Activated CD4-positive, CD25-positive, alpha-beta regulatory T cell (primary cell): ENCODE measurements at places on chromosomes 12 and 14.

GRCh38 chr12:124411281-124411878 lies 116.5 kb downstream of the RFLNA start:
- DNase-seq, result no peak

DNA sequence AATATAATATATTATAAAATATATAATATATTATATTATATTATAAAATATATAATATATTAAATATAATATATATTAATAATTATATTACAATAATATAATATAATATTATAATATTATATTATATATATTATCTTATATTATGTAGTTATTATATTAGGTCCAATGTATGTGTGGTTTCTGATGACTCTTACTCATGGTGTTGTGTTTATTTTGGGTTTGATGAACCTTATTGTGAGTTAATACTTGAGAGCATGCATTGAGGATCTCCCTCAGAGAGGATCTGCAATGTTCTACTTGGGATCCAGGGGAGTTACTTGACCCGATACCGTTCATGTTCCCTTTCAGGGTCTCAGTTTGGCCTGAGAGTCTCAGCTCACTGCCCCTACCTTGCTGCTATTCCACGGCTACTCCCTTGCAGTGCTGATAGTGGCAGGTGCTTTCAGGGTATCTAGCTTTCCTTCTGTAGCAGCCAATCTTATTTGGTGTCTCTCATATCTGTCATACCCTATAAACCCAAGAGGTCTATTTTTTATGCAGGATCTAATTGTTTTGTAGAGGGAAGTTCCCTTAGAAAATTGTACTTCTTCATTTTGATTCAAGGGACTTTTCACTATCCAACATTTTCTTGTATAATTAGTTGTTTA lies 89.1 kb upstream of the ZDHHC17 start:
- no peak for DNase-seq

GRCh38 chr14:40218282-40218941 lies 786.2 kb upstream of the FBXO33 start:
- DNase-seq, result no peak

- no peak for DNase-seq
These were observed 404.8 kb downstream of the ATP23 start for GRCh38 chr12:58346032-58346632.

GRCh38 chr12:79690142-79690637 lies 574 bp downstream of the PAWR start:
- no peak for DNase-seq

- no peak for DNase-seq
These were observed 149.2 kb downstream of the PHLDA1 start for GRCh38 chr12:75882421-75882820.

DNA sequence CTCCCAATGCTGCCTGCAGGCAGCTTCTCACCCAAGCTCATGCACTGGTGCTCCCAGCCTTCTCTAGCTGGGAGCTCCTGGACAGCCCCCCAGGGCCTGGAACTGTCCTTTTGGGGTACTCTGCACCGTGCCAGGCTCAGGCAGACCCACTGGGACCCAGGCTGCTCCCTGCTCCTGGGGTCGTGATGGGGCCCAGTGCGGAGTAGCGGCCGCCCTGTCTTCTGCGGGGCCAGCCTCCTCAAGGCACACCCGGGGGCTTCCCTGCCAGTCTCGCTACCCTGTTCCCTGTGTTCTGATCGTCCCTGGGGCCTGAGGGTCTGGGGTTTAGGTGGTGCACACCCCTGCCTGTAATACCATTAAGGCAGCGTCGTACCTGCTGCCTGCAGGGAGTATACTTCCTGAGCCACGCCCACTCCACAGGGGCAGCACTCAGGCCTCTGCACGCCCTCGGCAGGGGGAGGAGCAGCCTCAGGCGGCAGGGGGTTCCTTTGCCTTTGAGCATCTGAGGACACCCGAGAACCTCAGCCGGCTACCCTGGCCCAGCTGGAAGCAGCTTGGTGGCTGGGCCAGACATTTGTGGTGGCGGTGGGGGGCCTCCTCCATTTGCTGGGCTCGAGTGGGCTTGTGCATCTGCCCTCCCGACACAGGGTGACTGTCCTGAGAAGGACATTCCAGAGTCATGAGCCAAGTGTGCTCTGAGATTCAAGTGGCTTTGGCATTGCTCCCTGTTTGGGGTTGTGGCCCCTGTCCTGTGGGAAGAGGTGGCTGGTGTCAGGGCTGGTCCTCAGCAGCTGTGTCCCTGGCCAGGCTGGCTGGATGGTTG lies 9.2 kb upstream of the CRIP2 start:
- no peak for DNase-seq

DNA sequence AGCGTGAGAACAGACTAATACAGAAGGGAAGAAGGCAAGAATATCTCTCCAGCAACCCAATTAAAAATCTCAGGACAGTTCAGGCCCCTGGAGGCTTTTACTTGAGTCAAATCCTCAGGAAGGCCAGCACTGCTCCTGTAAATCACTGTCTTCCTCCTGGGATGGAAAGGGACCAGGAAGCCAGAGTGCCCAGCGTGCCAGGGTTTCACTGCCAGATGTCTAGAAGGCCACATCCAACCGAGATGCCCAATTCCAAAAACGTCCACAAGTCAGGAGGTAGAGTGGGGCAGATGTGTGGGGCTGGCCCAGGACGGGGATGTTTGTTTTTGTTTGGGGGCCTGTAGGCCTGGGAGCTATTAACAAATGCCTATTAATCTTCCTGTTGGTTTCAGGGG lies 332.0 kb downstream of the MED13L start:
- DNase-seq, result no peak

GRCh38 chr14:68306934-68307789 lies 485.7 kb downstream of the ZFP36L1 start:
- DNase-seq, result no peak

DNA sequence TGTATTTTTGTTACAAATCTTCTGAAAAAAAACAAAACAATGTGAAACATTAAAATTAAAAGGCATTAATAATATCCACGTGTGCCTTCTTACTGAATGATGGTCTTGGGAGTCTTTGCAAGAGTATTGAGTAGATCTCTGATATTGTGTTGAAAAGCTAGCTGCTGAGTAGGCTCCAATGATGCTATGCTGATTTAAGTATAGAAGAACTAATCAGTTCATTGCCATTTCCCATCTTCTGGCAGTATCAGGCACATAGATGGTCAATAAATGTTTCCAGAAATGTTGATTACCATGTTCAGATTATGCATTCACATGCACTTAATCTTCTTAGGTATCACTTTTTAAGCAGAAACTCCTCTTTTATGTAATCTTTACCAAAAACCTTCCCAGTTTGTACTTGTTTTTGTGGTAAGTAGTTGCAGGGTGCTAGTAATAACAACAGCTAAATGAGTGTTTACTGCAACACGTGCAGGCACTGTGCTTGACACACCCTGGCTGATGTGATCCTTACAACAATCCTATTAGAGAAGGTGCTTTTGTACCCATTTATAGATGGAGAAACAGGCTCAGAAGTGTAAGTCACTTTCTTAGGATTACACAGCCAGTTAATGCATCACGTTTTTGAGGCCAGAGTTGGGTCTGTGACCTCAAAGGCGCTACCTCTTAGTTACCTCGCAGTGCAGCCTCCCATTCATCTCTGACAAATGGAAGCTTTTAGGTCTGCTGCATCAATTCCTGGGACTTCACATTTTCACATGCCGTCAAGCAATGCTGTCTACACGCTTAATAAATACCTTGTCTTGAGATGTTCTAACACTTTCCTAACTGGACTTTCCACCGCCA lies 46.9 kb downstream of the EID3 start:
- DNase-seq, result no peak

- DNase-seq, result no peak
These were observed 72.4 kb downstream of the RASSF3 start for GRCh38 chr12:64682572-64683277.

DNA sequence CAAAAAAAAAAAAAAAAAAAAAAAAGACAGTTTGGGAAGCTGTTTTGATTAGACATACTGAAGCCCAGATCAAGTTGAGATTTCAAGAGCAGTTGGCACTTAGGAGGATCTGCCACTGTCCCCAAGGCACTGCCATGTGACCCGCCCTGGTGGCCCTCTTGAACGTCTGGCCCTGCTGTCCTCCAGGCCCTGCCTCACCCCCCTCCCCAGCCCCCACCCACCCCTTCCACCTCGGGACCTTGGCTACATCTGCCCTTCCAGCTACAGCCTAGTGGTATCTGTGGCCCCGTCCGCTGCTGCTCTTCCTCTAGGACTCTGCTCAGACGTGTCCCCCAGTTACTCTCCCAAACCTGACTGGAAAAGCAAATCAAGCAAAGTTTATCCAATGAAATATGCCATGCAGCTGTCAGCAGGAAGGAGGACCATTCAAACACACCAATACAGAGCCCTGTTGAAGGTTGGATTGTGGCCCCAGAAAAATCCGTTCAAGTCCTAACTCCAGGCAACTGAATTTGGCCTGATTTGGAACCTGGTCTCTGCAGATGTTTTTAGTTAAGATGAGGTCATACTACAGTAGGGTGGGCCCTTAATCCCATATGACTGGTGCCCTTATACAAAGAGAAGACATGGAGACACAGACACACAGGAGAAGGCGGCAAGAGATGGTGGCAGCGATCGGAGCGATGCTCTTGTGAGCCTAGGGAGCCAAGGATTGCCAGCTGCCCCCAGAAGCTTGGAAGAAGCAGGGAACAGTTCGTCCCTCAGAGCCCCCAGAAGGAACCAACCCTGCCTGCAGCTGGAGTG lies 17.7 kb downstream of the SLC25A29 start:
- no peak for DNase-seq

GRCh38 chr12:115813256-115813655 lies 464.2 kb downstream of the MED13L start:
- no peak for DNase-seq

DNA sequence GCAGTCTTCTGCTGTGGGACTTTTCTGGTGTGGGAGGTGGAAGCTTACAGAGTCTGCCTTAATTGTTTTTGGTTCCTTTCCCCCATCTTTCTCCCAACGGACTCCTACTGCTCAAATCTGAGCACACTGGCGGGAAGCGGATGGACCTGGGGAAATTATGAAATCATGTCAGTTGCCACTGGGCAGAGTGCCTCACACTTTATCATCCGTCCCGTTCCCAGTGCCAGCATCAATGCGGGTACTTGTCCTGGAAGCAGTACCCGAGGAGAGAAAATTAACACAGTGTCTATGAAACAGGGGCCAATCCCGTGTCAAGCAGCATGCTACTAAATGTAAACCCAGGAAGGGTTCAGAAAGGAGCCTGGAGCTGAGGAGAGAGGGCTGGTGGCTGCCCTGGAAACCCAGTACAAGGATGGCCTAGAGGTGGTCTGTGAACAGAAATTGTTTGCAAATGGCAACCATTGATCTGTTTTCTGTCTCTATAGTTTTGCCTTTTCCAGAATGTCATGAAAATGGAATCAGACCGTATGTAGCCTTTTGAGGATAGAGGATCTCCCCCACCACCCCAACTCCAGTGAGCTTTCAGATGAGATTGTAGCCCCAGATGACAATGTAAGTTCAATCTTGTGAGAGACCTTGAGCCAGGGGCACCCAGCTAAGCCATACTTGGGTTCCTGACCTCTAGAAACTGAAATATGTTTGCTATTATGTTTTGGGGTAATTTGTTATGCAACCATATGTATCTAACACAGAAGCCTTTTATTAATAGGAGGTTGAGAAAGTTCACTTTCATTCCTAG lies 908 bp upstream of the CDKL1 start:
- DNase-seq, result no peak

- DNase-seq, result no peak
These were observed 896 bp downstream of the EID3 start for GRCh38 chr12:104304261-104305009.

DNA sequence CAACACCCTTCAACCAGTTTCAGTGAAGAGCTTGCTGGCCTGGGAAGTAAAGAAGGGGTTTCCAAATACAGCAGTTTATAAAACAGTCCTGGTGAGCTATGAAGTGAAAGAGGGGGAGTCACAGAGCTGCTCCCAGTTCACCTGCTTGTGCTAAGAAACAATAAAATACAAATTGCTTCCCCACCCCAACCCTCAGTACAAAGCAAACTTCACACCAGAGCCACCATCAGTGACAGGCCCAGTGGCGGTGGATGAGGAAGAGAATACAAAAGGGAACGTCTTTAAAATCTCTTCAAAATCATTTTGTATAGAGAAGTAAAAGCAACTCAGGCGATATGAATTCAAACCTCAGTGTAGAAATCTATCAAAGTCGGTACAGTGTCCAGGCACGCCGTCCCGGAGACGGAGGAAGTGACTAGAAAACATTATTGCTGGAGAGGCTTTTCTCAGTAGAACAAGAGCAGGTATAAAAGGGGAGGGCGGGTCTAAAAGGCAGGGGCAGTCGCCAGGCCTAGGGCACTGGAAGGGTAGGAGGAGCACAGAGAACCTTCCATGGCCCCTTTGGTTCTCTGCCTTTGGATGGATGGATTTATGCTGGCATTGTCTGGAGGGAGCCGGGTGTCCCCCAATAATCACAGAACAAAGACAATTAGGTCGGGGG lies 10.5 kb upstream of the RPLP0 start:
- no peak for DNase-seq

DNA sequence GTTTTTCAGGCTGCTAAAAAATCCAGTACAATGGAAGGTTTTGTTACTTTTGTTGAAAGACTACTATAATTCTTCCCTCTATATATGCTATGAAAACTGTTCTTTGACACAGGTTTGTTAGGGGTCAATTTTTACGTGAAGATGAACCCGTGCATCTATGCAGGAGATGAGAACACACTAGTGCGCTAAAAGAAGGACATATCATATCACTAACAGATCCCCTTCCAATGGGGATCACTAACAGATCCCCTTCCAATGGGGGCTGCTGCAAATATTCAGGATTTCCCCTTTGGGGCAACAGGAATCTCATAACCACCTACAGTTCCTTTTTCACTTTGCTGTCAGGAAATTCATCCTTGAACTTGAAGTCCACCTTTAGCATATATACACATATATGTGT lies 75.1 kb downstream of the CLMN start:
- DNase-seq, result no peak

DNA sequence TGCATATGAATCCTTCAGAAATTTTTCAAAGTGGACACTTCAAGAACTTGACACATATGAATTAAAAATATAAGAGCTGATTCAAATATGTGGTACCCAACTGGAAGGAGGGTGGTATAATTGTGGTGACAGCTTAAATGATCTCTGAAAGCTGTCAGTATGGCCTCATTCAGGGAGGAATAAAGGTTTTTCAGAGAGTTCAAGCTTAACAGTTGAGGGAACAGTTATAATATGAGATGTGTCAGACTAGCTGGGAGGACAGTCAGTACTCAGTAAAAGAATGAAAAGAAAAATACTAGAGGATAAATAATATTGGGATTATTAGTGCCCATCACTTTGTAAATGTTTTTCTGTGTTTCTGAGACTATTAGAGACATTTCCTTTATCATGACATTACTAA lies 277.5 kb downstream of the RASSF9 start:
- no peak for DNase-seq
